ENCODE measurements at places on chromosomes 3 and 15. TPM values are rescaled to one million over a fixed set of nuclear protein-coding genes. Genes with fewer than 3 reads are reported as not detected.

CPLX3 gene
- polyA plus RNA-seq, result not detected

PLA2G4E gene
- polyA plus RNA-seq, result 0.15 TPM

ITGA11 gene
- 1.7 TPM for polyA plus RNA-seq

WNT5A gene
- 11.1 TPM for polyA plus RNA-seq

IFT122 gene
- polyA plus RNA-seq, result 54.3 TPM

PDZRN3 gene
- polyA plus RNA-seq, result 60.3 TPM

PXYLP1 gene
- polyA plus RNA-seq, result 35.3 TPM

GRCh38 chr3:62493109-62493801, 119.9 kb upstream of the FEZF2 start:
- DNase-seq, result no peak

DNA sequence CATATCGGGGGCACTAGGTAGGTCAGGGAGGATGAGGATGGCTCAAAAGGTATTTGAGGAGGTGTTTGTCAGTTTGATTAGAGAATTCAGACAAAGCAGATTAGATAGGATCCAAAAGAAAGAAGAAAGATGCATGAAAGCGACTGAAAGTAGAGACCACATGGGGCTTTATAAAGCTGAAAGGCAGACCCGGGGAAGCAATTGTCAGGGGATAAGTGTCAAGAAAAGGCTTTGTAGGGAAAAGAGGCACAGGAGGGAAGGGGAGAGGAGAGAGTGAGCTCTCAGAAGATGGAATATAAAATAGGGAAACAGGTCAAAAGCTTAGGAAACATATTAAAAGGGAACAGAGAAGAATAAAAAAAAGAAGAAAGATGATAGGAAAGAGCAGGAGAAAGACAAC, 308.2 kb upstream of the RORA start:
- DNase-seq, result no peak

- DNase-seq, result no peak
These were observed 197.8 kb upstream of the TPM1 start for GRCh38 chr15:62844564-62845240.

- no peak for DNase-seq
These were observed 27.6 kb downstream of the HDAC11 start for GRCh38 chr3:13507570-13508339.

DNA sequence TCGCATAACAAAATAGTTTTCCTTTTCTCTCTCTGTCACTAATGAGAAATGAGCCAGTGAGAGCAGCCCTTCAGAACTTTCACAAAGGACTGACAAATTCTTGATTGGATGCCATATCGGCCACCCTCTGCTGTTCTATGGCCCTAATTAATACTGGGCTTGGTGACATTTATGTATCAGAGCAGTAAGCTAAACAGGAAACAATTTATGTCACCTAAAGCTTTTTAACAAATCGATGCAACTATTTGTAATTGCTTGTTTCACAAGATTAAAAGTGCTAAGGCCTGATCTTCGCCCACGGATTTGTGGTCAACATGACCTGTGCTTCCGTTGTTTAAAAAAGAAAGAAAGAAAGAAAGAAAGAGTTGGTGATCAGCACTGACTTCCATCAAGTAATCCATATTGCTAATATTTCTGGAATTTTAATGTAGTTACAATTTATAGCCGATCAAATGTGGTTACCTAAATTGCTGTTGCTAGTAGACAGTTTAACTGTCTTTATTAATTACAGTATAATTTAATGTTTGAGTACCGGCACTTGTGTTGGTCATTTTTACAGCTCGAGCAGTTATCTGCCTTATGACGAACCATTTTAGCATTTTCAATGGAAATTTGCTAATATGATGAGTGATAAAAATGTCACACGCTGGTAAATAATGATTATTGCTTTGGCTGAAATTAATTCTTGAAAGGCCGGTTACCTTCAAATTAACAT, 631.3 kb downstream of the FOXP1 start:
- DNase-seq, result no peak

- DNase-seq, result no peak
These were observed 558 bp upstream of the NCEH1 start for GRCh38 chr3:172711454-172711795.

- no peak for DNase-seq
These were observed 325.6 kb upstream of the SOX14 start for GRCh38 chr3:137438561-137438960.

- DNase-seq, result no peak
These were observed 176.6 kb downstream of the VGLL3 start for GRCh38 chr3:86814321-86814720.

DNA sequence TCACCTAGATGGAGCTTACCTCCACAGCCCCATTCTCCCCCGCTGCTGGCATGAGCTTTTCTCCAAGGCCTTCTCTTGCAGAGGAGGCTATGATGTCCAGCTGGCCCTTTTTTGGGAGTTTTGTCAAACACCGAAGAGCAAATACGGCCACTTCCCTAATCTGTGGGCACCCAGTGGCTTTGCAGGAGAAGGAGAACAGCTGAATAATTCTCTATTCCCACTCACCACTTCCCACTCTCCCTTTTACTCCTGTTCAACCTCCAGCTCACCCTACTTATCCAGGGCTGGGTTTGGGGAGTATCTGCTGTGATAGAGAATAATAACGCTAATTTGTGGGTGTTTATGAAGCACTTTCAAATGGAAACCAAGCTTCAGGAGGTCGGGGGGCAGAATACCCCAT, 93.0 kb downstream of the AAGAB start:
- DNase-seq, result no peak

GRCh38 chr3:79846148-79846933, 78.5 kb upstream of the ROBO1 start:
- no peak for DNase-seq

- no peak for DNase-seq
These were observed 357.4 kb downstream of the GAP43 start for GRCh38 chr3:115980709-115981108.

DNA sequence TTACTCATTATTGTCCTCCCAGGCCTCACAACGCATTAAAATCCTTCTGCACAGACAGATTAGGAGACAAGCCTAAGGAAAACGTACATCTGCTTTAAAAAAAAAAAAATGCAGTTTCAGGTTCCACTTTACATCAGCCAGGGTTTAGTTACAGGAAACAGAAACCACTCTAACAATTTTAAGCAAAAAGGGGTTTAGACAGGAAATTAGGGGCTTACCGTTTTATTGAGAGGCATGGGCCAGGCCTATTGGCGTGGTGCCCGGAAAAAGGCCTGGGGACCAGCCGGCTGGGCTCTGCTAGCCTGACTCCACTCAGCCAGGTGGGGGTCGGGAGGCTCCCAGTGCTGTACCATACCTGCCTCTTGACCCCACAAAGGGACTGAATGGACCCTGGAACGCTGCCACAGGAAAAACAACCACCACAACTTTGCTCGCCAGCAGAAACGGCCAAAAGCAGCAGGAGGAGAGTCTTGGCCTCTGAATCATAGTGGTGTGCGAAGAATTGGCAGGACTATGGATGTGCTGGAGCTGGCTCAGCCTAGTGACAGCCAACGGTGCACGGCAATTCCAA, 124.3 kb downstream of the CHSY1 start:
- DNase-seq, result peak; percentile 71

- no peak for DNase-seq
These were observed 70.7 kb downstream of the CD200R1L start for GRCh38 chr3:112776000-112776399.

DNA sequence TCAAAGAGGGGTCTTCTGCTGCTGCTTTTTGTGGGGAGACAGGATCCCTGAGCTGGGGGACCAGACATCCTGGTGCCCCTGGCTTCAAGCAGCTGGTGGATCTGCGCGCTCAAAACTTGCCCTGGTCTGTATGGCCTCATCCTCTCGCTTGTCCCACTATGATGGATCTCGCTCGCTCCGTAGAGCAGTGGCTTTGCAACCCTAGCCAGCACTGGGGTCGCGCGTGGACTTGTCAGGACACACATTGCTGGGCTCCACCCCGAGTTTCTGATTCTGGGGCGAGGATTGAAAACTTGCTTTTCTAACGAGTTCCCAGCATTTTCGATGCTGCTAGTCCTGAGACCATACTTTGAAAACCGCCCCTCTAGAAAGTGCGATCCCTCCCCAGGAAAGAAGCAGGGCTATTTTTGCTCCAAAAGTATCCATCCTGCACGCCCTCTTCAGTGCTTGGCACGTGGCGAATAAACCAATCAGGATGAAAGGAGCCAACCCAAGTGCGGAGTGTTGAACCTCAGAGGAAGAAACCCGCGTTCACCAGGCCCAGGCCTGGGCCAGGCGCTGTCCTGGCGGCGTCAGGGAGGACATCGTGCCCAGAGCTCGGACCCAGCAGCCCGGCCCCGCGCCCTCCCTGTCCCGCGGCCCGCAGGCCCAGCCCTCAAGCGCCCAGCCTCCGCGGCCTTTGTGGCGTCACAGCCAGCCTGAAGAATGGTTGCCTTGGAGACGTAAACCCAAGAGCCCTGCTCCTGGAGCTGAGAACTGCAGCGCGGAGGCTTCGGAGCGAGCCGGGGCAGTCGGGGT, at the start of gene CFAP100:
TSS of gene CFAP100 (plus strand) at position 731 of the 798 bp plus-strand sequence. CDS start 1,092 bp downstream, outside the sequence.
- peak; percentile 66 for DNase-seq

- no peak for DNase-seq
These were observed 39.3 kb upstream of the UACA start for GRCh38 chr15:70802629-70803028.

- DNase-seq, result no peak
These were observed 44.9 kb downstream of the PEX5L start for GRCh38 chr3:179991883-179992282.

GRCh38 chr3:16378920-16379319, 113.9 kb downstream of the OXNAD1 start:
- no peak for DNase-seq

DNA sequence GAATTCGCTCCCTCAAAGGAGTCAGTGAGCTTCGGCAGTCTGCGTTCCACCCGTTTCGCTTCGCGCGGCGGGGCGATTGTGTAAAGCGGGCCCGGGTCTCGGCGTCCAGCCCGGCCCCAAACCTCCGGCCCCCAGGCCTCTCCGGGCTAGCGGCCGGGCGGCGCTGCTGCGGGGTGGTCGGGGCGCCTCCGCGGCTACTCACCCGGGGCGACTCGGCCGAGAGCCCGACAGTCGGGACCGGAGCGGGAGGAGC, 412 bp downstream of the CHDH start:
- no peak for DNase-seq

DNA sequence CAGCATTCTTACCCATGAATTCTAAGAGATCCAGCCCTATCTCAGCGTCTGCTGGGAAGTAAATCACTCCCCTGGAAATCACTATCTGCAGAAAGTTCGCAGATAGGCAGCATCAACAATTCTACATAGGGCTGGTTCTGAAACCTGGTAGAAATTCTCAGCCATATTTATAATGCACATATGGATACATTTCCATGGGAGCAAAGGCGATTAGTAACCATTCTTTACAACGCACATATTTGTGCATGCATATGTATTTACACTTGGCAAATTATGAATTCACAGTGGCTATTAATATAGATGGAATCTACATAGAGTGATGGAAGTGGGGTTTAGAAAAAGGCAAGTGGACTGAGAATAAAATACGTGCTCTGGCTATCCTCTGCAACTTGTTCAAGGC, 128.0 kb upstream of the FOXB1 start:
- DNase-seq, result no peak

DNA sequence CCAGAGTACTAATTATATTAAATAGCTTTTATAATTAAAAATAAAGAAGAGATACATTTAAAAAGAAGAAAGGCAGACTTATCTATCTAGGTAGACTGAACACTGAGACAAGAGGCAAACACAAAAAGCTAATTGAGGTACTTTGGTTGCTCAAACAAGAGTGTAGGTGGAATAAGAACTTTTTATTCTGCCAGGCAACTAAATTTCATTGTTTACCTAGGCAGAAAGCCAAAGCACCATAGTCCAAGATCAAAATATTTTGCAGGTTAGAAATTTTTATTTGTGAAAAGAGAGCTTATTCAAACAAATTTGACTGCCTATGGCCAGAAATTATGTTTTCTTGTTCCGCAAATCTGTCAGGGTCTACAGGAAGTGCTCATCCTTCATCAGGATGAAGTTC, 499.6 kb upstream of the GBE1 start:
- DNase-seq, result no peak

DNA sequence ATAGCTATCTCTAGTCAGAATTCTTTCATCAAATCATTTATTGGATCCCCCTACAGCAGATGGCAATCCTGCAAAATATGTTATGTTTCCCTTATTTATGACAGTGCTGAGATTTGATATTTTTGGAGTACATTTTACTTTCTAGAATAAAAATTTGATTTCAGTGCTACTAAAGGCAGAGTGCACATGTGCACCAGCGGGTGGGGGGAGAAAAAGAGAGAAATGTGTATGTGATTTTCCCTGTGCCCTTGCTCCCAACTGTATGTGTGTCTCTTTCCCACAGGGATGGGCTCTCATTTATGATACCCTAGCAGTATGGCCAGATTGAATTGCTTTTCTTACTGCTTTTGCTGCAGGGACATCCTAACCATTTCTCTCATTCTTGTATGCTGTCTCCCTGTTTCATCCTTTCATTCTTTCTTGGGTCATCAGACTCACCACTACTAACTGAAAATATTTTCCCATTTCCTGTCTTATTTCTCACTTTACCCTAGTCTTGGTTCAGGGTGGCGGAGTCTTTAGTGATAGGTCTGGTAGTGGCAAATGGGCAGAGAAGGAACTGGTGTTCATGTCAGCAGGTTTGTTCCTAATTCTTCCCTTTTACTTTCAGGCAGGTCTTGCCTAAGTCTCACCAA, 140.7 kb downstream of the TCF12 start:
- no peak for DNase-seq

DNA sequence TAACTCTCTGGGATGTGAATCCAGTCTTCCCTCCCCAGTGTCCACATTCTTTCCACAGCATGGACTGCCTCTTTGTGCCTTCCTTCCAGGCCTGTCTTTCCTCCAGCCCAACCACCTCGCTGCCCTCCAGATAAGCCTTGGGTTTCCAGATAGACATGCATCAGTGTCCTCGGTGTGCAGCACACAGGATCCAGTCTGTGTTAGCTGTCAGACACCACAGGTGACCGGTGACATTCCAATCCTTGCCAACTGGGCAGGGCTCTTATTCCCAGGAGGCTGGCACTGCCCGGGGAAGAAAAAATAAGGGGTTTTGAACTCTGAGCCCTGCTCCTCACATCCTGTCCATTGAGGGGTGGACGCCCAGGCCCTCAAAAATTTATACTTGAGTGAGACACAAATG, 6.0 kb upstream of the SLC6A1 start:
- no peak for DNase-seq

DNA sequence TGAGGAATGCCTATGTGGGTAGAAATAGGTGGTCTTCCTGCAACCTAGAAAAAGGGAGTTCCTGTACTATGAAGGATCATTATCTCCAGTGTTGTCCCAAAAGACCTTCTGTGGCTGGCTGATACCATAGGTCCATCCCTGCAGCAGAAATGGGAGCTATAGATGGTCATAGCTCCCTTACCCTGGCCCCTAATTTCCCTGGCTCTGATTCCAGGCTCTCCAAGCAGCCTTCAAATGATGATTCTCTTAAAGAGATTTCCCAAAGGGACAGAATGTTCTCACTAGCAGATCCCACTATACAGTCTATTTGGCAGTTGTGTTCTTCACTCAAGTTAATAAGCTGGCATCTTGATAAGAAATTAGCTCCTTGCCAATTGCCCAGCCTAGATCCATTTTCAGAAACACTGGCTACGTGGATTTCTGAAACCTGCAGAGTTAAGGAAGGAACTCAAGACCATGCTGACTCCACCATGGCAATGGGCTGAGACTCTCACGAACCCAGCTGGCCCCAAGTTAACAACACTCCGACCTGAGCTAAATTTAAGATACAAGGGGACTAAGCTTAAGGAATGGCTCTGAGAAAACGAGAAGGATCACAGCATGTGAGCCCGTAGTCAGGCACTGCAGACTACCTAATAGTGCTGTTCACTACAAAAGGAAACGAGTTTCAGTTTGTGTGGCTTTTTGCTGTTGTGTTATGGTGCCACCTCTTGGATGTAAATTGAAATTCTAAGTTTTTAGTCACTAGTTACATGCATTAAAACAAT, 11.4 kb downstream of the C15orf40 start:
- peak; percentile 47 for DNase-seq

- DNase-seq, result no peak
These were observed 26.3 kb downstream of the NRG4 start for GRCh38 chr15:75985971-75986370.
